GM04504 (cell line): ENCODE measurements at places on chromosomes 12 and 14.

- peak; percentile 3 for DNase-seq
These were observed 95.9 kb upstream of the PPP2R5C start for GRCh38 chr14:101665478-101666078.

DNA sequence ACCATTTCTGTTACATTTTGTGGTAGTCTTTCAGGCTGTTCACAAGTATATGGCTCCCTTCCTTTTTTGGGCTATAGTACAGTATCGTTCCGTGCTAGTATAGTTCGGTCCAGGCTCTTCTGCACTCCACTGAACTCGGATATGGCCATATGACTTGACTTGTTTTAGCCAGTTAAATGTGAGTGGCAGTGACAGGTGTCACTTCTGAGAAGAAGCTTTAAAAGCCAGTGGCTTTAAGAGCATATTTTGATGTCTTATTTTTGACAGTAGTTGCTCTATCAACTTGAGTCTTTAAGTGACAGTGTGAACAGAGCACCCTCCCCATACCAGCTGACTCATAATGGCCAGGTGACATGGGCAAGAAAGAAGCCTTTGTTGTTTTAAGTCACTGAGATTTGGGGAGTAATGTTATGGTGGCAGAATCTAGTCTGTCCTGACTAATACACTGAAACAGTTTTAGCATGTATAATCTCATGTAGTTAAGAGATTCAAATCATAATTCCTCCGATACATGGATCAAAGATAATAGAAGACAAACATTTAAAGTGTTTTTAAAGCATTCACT is 64.6 kb downstream of the ANO4 start:
- DNase-seq, result no peak

GRCh38 chr14:34020014-34020413 is 69.1 kb upstream of the EGLN3 start:
- no peak for DNase-seq

- DNase-seq, result no peak
These were observed 240.5 kb upstream of the KRR1 start for GRCh38 chr12:75751769-75752471.

GRCh38 chr14:31560759-31561154 is 447 bp upstream of the NUBPL start:
- DNase-seq, result no peak

- no peak for DNase-seq
These were observed 90.9 kb downstream of the ACTN1 start for GRCh38 chr14:68888025-68888850.

GRCh38 chr14:38505221-38505972 is 249.5 kb upstream of the CLEC14A start:
- peak; percentile 57 for DNase-seq

GRCh38 chr12:46475972-46476645 is 103.5 kb upstream of the SLC38A2 start:
- DNase-seq, result no peak

GRCh38 chr12:88925454-88925853 is 345.2 kb upstream of the KITLG start:
- DNase-seq, result no peak

DNA sequence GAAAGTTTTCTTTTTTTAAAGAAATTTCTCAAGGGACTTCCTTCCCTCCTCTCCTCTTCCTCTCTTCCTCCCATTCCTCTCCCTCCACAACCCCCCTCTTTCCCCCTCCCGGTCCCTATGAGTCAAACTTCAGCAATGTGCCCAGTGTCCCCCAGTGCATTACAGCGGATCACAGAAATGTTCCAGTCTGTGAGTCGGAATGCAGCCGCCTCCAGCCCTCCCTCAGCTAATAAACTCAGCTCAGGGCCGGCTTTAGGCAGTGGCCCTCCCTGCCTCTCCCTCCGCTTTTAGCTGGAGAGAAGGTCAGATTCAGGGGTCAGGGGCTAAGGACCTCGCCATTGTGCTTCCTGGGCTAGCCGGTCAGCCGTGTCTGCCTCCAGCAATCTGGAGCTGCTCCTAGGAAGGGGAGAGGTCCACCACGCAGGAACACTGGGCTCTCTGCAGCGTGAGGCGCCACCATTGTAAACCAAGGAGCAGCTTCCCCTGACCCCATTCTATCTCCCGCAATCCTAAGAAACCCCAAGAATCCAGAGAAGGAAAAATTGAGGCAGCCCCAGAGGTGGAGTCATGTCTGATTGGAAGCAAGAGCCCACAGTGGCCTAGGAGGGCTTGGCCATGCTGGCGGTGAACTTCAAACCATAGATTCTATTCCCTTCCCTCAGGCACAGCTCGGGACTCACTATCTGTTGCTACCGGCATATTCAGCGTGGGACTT is 1.1 kb upstream of the HDAC7 start:
- peak; percentile 95 for DNase-seq

GRCh38 chr12:82383930-82384552 is 25.7 kb downstream of the METTL25 start:
- peak; percentile 4 for DNase-seq

DNA sequence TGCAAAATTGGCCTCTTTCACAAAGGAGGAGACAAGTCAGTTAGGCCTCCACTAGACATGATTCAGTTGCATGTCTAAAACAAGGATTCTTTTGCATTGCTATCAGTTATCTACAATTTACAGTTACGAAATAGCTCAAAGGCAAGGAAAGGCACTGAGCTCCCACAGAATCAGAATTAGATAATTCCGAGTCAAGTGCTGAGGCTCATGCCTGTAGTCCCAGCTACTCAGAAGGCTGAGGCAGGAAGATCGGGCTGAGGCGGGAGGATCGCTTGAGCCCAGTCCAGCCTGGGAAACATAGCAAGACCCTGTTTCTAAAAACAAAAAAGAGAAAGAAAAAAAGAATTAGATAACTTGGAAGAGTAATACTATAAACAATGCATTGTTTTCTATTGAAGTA is 12.3 kb upstream of the RTRAF start:
- DNase-seq, result no peak

DNA sequence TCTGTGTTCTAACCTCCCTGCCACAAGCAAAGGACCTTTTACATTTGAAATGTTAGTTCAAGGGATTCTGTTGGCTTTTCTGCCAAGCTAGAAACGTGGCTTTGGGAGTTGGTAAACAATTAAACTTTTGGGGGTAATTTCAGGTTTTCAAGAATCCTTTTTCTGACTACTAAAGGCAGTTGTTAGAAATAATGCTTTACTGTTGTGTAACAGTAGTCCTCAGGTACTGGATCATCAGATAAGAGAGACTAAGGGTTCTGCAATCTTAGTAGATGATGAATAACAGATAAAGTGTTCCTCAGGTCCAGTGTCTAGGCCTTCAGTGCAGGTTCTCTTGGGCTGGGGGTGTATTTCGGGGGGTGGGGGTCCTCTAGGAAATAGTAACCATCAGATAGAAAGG is 192.3 kb downstream of the SYNE2 start:
- no peak for DNase-seq

- DNase-seq, result no peak
These were observed 80.4 kb upstream of the TRHDE start for GRCh38 chr12:72191761-72192160.

DNA sequence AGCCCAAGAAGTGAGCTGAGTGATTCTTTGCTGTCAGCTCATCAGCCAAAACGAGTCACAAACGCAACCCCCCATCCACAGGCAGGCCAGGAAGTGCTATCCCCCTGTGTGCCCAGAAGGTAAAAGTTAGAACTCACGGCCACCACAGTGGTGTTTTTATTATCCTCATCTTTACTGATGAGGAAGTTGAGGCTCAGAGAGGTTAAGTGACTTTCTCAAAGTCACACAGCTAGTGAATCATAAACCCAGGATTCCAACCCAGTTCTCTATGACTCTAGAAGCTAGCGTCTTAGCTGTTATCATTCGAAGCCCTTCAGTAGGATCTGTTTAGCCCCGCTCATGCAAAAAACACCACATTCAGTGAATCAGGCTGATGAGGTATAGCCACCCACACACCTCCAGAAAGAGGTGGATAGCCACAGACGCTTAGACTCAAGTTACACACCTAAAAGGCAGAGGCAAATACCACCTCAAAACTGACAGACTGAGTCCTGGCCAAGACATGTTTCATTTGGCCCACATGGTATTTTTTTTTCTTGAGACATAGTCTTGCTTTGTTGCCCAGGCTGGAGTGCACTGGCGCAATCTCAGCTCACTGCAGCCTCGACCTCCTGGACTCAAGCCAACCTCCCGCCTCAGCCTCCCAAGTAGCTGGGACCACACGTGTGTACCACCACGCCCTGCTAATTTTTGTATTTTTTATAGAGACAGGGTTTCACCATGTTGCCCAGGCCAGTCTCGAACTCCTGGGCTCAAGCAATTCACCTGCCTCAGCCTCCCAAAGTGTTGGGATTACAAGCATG is 100.7 kb downstream of the SCARB1 start:
- no peak for DNase-seq

DNA sequence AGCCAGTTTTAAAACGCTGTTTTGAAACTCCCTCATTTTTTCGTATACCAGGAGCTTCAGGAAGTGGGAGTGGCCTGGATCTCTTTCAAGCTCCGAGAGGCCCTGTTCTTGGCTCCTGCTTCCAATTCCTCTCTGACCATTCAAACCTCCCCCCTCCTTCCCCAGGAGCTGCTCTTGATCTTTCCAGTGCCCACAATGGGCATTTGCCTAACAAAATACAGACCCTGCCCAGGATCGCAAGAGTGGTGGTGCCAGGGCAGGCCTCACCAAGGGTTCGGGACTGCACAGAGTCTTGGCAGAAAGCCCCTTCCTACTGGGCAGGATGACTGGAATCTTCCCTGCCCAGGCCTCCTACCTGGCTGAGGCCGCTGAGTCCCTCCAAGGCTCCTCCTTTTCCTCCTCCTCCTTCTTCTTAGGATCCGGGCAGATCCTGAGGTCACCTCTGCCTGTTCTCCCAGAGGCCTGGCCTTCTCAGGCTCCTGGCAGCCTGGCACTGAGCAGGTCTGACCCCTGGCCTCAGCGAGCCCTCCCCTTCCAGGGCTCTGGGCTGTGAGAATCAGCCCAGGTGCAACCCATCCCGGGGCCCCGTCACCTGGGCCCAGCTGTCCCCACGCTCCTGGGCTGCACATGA is 46.9 kb upstream of the NOS1 start:
- peak; percentile 46 for DNase-seq

GRCh38 chr14:50447461-50447860 is 50.8 kb upstream of the CDKL1 start:
- DNase-seq, result no peak

GRCh38 chr14:45246691-45247090 is 6.3 kb downstream of the MIS18BP1 start:
- DNase-seq, result no peak

- no peak for DNase-seq
These were observed 92.8 kb downstream of the SLC15A5 start for GRCh38 chr12:16184681-16185080.

GRCh38 chr12:118391836-118392235 is 15.5 kb downstream of the SUDS3 start:
- DNase-seq, result no peak

DNA sequence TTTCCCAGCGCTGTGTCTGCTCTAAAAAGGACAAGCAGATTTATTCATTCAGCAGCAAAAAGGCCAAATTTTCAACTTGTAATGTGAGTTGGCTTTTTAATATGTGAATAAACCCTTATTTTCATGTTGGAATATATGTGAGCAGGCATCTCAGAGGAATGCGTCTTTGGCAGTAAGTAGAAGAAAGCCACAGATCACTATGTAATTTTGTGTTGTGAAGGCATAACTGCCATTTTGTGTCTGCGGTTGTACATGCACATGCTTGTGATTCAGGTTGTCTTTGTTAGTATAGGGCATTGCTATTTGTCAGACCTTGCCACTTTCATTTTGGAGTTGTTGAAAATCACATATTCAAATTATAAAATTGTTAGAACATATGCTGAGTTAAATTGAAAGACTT is 398.8 kb upstream of the RGS6 start:
- no peak for DNase-seq

GRCh38 chr12:118290130-118290529 is 82.6 kb downstream of the TAOK3 start:
- DNase-seq, result no peak

- DNase-seq, result no peak
These were observed 24.0 kb upstream of the GNG2 start for GRCh38 chr14:51836417-51836816.

- no peak for DNase-seq
These were observed 113.4 kb upstream of the SCAF11 start for GRCh38 chr12:46103559-46104383.

DNA sequence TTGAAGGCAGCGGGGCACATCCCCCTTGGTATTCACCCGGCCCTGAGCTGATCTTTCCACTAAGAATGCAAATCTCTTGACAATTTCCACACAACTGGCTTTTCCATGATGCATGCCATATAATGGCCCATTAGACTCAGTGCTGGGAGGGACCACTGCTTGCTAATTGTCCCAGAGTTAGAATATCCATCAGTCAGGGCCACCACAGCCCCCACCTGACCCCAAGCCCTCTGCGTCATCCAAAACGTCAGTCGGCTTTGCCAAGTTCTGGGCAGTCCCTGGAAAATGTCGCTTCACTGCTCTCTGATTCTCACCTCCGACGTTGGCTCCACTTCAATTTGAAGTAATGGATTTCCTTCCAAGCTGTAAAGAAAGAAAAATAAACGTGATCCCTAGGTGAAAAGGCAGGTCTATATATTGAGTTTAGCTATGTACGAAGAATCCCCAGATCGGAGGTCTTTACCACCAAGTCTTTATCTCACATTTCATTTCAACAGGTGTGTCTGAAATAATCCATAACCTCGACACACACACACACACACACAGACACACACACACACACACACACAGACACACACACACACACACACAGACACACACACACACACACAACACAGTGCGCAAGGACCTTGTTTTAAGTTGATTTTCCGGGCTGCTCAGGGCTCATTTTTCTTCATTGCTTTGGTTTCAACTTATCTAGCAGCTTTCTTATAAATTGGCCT is 165.5 kb upstream of the NOS1 start:
- DNase-seq, result no peak

DNA sequence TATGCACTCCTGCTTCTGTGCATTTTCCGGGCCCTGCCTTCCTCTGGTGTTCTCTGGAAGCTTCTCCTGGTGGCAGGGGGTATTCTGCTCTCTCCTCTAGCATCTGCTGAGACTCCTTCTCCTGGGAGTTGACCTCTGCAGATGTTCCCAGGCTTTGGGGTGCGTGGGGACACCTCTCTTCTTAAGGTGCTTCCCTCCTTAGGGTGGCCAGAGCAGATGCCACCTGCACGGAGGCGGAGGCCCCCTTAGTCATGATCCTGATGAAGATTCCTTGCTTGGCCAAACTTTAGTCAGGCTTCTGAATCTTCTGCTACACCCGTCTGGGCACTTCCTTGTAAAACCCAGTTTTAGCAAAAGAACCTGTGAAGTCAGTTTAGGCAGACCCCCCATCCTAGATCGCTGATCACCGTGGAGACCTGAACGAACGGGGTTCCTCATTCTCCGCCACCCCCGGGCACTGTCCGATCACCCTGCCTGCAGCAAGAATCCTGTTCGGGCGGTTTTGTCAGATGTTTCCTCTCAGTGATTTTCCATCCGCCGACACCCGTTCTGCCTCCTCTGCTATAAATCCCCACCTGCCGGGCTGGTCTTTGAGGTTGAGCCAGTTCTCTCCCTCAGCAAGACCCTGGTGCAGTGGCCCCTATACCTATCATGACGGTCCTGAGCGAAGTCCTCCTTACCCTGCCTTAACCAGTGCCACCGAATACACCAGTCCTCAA is 111.9 kb downstream of the CALM1 start:
- DNase-seq, result no peak

GRCh38 chr14:22255017-22255950 is 333.7 kb downstream of the DAD1 start:
- DNase-seq, result no peak
